ENCODE measurements at places on chromosomes 4 and X.
A peak's percentile ranks its signal among the peaks of the same experiment; 100 is the strongest.

GRCh38 chrX:145003443-145003842 lies 243.9 kb upstream of the SPANXN1 start:
- DNase-seq: no peak

DNA sequence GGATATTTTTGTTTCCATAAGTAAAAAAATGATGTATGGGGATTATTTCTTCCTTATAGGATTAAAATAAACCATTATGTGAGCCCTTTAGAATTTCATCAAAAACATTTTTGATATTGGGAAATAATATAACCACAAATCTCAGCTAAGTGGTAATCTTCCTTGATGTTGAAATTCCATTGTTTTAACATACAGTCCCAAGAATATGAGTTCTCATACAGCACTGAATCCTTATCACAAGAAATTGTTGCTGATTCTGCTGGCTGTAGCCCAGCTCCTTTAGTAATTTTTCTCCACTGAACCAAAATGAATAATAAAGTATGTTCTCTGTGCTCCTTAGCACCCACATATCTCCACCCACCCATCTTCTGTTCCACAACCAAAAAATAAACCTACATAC lies 41.9 kb upstream of the FAM47B start:
- DNase-seq: peak; percentile 13

- no peak for DNase-seq
Measured at GRCh38 chr4:83297548-83298260, 13.1 kb upstream of the COQ2 start.

- DNase-seq: no peak
Measured at GRCh38 chrX:153968754-153969124, 2.9 kb downstream of the HCFC1 start.

DNA sequence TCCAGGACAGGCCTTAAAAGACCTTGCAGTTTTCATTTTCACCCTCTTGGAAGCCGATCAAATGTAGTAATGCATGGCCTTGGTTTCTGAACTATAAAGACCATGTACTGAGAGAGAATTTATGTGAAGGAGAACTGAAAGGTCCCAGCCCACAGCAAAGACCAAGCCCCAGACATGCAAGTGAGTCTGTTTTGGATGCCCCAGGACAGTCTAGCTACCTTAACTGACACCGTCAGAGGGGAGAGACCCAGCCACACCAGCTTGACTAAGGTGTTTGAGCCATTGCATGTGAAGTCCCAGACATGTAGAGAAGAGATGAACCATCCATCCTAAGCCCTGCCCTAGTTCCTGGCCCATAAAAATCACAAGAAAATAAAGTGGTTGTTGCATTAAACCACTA lies 316.8 kb upstream of the GATB start:
- no peak for DNase-seq

GRCh38 chr4:38129460-38130227 lies 169.4 kb downstream of the PTTG2 start:
- DNase-seq: no peak

Measured in testis (tissue), 5 donors.